ENCODE measurements at places on chromosomes 16 and 17.

- peaks cover 83% of the 10 kb centered on the region for H3K4me1 ChIP-seq
- H3K27ac ChIP-seq: peak overlapping the region; percentile 84
- H3K4me3 ChIP-seq: peak overlapping the region; percentile 87
Observed at GRCh38 chr16:89481356-89481955, 8.9 kb downstream of the ANKRD11 start.

DNA sequence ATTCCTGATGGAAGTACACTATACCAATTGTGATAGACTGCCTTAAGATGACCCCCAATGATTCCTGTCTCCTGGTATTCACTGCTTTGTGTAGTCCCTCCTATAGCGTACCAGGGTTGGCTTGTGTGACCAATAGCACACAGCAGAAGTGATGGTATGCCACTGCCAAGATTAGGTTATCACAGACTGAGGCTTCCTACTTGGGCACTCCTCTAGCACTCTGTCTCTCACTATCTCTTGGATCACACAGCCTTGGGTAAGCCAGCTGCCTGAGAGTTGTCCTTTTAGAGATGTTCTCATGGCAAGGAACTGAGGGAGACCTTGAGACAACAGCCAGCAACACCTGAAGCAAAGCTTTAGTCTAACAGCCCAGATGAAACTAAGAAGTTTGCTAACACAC is 12.7 kb upstream of the AMFR start:
- no peaks in the 10 kb centered on the region for H3K27me3 ChIP-seq
- H3K4me3 ChIP-seq: no peak overlapping the region
- H3K27ac ChIP-seq: no peak overlapping the region
- no peak for DNase-seq
- H3K36me3 ChIP-seq: peaks cover 61% of the 10 kb centered on the region

DNA sequence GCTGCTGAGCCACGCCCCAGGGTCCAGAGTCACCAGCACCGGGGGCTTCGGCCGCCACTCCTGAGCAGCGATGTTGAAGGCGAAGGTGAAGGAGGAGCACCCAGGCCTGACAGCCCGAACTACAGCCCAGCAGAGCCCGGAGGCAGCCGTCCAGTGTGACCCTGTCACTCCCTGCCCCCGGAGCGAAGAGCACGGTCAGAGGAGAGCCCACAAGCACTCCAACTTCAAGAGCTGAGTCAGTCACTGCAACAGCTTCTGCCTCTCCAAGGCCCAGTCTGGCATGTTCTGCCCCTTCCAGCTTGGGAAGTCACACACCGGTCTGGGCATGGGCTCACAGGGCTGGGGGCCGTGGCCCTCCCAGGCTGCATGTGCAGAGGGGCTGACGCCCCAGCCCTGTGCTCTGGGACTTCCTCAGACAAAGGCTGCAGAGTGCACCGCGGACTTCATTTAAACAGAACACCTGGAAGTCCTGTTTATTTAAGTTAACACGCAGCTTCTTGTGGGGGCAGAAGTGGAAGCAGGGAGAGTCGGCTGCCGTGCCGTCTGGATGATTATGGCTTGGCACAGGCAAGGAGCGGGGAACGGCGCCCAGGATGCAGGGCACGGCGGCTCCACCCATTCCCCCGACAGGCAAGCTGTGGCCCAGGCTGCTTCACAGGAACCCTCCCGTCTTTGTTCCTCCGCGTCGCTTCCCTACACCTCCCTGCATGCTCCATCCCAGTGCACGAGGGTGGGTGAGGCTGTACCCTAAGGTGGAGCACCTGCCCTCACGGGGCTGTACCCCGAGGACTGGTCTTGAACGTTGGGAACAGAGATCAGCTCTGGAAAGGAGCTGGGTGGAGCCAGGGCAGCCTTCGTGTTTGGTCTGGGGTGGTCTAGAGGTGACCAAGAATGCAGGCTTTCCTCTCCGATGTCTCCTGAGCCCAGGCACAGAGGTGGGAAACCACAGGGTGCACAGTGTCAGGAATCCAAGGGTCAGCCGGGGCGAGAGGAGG is 68.9 kb upstream of the METRNL start:
- H3K4me3 ChIP-seq: no peak overlapping the region
- H3K27me3 ChIP-seq: no peaks in the 10 kb centered on the region
- DNase-seq: no peak
- H3K27ac ChIP-seq: no peak overlapping the region
- no peaks in the 10 kb centered on the region for H3K4me1 ChIP-seq

DNA sequence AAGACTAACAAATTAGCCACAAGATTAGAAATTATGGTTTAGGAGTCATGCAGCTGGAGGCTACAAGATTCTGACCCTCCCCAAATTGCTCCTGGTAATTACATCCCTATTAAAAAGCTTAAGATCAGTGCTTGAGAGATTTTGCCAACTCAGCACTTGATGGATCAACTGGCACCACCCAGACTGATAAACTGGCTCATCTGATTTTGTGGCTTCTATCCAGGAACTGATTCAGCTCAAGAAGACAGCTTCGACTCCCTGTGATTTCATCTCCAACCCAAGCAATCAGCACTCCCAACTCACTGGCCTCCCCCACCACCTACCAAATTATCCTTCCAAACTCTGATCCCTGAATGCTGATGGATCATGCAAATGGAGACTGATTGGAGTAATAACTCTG is 94.8 kb downstream of the TNFRSF13B start:
- no peaks in the 10 kb centered on the region for H3K4me1 ChIP-seq
- H3K4me3 ChIP-seq: no peak overlapping the region
- H3K36me3 ChIP-seq: no peaks in the 10 kb centered on the region
- H3K27ac ChIP-seq: no peak overlapping the region
- H3K27me3 ChIP-seq: peaks cover 24% of the 10 kb centered on the region

DNA sequence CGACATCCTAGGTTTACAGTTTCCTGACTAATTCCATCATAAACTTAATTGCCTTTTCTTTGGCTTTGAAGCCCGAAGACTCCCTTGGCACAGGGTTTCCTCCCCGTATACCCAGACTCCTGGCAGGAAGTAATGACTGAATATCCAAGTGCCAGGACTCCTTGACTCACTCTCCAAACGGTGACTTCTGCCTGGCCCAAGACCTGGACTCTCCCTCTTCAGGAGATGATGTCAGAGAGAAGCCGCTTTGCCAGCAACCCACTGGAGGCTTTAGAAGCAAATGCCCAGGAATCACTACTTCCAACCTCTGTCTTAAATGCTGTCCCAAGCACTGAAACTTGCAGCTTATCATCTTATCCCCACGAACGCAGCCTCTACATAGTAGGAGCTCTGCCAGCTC is 146.5 kb downstream of the RGS9 start:
- no peak for DNase-seq
- H3K27ac ChIP-seq: no peak overlapping the region
- H3K4me3 ChIP-seq: no peak overlapping the region
- no peaks in the 10 kb centered on the region for H3K4me1 ChIP-seq
- H3K27me3 ChIP-seq: peaks cover 27% of the 10 kb centered on the region
- H3K36me3 ChIP-seq: no peaks in the 10 kb centered on the region

GRCh38 chr16:67934306-67935100 is 2.1 kb downstream of the PSMB10 start:
- no peak for DNase-seq
- peaks cover 21% of the 10 kb centered on the region for H3K4me1 ChIP-seq
- no peaks in the 10 kb centered on the region for H3K27me3 ChIP-seq
- H3K27ac ChIP-seq: peak overlapping the region; percentile 92

DNA sequence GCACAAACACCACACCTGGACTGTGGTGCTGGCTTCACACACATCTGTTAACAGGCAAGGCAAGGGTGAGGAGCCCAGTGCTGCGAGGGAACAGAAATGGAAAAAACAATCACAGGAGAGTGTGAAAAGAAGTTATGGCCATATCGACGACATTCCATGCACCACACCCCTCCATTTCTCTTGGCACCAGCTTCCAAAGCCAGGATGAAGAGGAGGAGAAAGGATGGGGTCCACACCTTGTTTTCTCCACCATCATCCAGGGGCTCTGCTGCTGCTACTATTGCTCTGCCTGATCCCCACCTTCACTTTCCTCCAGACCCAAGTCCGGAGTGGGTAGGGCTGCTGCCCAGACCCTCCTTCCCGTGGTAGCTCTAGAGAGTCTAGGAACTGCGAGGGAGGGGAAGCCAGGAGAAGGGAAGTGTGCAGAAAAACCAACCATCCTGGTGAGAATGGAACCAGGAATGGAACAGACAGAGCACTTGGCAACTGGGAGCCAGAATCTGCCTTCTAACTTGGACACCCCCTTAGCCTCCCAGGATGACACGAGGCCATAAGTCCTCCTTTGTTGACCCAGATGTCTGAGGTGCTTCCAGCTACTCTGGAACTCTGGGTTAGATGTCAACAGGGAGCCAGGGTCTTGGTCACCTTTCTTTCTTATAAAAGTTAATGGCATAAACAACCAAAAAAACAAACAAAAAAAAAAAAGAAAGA is 1.2 kb upstream of the PROCA1 start:
- no peak for DNase-seq
- H3K27ac ChIP-seq: no peak overlapping the region
- peaks cover 25% of the 10 kb centered on the region for H3K27me3 ChIP-seq
- H3K36me3 ChIP-seq: peaks cover 12% of the 10 kb centered on the region
- peaks cover 16% of the 10 kb centered on the region for H3K4me1 ChIP-seq

GRCh38 chr17:47821031-47821423 is 567 bp downstream of the OSBPL7 start:
- H3K36me3 ChIP-seq: peaks cover 64% of the 10 kb centered on the region
- peaks cover 30% of the 10 kb centered on the region for H3K4me1 ChIP-seq
- peak overlapping the region; percentile 99 for H3K27ac ChIP-seq
- peak overlapping the region; percentile 98 for H3K4me3 ChIP-seq
- no peak for DNase-seq

- H3K4me1 ChIP-seq: no peaks in the 10 kb centered on the region
- peaks cover 60% of the 10 kb centered on the region for H3K27me3 ChIP-seq
- H3K36me3 ChIP-seq: no peaks in the 10 kb centered on the region
- no peak overlapping the region for H3K4me3 ChIP-seq
- peak; percentile 22 for DNase-seq
Observed at GRCh38 chr17:74566132-74566753, 1.1 kb downstream of the CD300H start.

DNA sequence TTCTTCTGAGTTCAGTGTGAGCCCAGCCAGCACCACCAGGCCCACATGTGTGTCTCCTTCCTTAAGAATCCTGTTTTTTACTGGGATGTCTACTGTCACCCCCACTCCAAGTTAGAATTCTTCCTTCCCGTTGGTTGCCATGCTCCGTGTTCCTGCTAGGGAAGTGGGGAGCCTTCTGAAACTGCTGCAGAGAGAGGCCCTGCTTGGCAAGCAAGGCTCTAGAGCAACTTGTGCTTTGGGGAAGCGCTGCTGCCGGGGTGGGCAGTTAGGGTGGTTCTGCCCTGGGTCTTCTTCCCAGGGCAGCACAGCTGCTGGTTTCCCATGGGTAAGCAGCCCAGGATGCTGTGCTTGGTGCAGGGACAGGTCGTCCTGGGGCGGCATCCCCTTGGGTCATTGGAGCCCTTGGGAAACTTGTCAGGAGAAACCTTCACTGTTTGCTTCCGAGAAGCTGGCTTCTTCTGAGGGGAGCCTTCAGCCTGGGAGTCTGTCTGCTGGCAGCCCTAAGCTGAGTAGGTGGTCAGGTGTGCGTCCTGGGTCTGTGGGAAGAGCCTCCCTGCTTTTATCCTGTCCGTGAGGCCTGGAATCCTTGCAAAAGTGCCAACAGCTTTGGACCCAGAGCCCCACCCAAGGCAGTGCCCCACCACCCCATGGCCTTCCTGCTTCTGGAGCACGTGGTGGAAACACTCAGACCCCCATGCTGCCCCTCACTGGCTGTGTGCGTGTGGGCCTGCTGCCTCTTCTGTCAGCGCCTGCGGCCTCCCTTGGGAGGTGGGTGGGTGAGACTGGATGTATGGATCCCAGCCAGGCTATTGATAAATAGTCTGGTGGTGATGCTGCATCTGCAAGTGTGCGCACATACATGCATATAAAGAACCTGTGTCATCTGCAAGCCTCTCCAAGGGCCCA is 71.8 kb downstream of the PLD6 start:
- H3K4me3 ChIP-seq: no peak overlapping the region
- peaks cover 40% of the 10 kb centered on the region for H3K36me3 ChIP-seq
- peak overlapping the region; percentile 75 for H3K27ac ChIP-seq
- H3K27me3 ChIP-seq: no peaks in the 10 kb centered on the region
- DNase-seq: no peak

DNA sequence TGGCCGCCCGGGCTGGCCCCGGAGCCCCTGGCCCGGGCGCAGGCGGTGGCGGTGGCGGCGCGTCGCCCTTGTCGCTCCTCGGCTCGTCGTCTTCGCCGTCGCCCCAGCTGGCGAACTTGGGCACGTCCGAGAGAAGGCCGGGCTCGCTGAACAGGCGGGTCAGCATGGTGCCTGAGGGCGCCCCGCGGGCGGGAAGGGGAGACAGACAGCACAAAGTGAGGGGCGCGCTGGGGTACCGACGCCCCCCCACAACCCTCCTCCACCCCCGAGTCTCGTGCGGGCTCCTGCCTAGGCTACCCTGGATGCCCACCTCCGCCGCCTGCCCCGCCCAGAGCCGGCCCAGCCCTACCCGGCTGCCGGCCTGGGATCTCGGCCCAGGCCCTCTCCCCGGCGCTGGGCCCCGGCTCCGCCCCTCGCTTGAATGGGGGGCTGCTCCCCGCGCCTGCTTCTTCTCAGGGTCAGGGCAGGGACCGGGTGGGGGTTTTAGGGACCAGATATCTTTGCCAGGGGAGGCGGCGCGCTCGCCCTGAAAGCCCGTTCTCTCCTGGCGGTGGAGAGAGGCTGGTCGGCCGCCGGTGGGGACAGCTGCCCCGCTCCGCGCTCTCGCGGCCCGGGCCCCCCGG is 1.2 kb downstream of the NEUROD2 start:
- H3K4me3 ChIP-seq: peak overlapping the region; percentile 42
- peaks cover 2% of the 10 kb centered on the region for H3K36me3 ChIP-seq
- peaks cover 12% of the 10 kb centered on the region for H3K4me1 ChIP-seq
- peaks cover 56% of the 10 kb centered on the region for H3K27me3 ChIP-seq
- DNase-seq: no peak

GRCh38 chr16:12802661-12803060 is 1.0 kb downstream of the CPPED1 start:
- peaks cover 21% of the 10 kb centered on the region for H3K4me1 ChIP-seq
- DNase-seq: no peak

GRCh38 chr16:2468233-2468724 is 2.8 kb upstream of the NTN3 start:
- peaks cover 13% of the 10 kb centered on the region for H3K27me3 ChIP-seq
- no peak for DNase-seq
- no peaks in the 10 kb centered on the region for H3K36me3 ChIP-seq
- H3K27ac ChIP-seq: no peak overlapping the region
- H3K4me3 ChIP-seq: peak overlapping the region; percentile 59

GRCh38 chr16:2194852-2195321 is 1.5 kb downstream of the CASKIN1 start:
- peaks cover 2% of the 10 kb centered on the region for H3K4me1 ChIP-seq
- no peaks in the 10 kb centered on the region for H3K36me3 ChIP-seq
- DNase-seq: peak; percentile 48
- H3K27me3 ChIP-seq: peaks cover 28% of the 10 kb centered on the region
- H3K27ac ChIP-seq: no peak overlapping the region
